Astrocyte of the spinal cord (primary cell): ENCODE measurements at places on chromosomes 6 and 20.

- DNase-seq = no peak
Measured at GRCh38 chr6:128138694-128139093, 237.8 kb upstream of the THEMIS start.

GRCh38 chr6:43275801-43276576 lies 22.1 kb upstream of the SLC22A7 start:
- DNase-seq = no peak

- no peak for DNase-seq
Measured at GRCh38 chr6:111176038-111176759, 88.9 kb downstream of the SLC16A10 start.

DNA sequence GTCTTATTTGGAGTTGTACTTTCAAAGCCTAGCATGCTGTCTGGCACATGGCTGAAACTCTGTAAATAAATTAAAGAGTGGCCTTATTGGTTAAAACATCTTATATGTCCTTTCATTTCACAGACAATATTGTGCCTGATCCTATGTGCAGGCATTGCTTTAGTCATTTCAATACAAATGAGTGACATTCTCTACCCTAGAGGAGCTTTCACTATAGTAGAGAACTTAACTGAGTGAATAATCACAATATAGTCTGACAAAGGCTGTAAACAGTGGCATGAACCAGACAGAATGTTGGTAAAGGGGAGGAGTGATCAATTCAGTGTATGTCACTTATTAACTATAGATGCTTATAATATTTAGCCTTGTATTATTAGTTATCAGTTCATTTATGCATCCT lies 481.8 kb downstream of the TFAP2B start:
- DNase-seq = no peak

DNA sequence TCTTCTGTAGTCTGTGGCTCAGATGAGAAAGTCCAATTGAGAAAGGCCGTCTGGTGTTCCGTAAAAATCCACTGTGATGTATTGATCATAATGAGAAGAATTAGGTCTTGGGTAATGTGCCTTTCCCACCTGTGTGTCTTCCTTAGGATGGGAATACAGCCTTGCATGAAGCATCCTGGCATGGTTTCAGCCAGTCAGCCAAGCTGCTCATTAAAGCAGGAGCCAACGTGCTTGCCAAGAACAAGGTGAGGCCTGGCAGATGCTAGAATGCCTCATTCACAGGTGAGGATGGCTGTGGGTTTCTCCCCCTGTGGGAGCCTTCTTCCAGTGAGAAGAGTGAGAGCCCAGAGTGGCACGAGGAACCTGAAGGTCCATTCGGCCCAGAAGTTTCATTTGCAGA lies 32.7 kb downstream of the LYRM2 start:
- DNase-seq = no peak

- peak; percentile 14 for DNase-seq
Measured at GRCh38 chr6:44960898-44961297, 367.2 kb upstream of the RUNX2 start.

DNA sequence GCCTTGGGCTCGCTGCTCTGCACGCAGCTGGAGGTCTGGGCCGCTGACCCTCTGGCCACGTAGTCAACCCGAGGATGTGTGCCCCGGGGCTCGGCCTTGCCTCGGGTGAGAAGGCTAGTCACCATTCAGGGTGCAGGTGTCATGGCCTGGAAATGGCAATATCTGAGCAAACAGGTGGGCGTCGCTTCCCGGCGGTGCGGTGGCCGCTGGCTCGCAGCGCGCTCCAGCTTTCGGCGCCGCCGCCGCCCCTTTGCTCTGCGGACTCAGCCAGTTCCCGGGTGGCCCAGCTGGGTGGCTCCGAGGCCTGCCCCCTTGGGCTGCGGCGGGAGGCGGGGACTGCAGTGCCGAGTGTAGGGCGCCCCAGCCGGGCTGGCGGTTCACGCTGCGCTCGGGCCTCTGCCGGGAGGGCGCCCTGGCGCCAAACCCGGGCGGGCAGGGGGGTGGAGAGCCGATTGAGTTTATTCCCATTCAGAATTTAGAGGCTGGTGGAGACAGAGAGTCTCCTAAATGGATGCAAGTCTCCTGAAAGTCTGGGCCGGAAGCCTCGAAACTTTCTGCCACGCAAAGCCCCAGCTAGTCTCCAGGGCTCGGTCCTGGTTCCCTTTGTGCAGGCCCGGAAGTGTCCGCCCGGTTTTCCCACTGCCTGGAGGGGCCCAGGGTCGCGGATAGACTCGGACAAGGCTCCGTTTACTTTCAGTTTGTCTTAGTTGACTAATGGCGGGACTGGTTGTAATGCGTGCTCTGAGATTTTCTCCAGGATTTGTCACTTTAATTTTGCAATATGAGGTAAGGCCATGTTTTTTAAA lies 11.3 kb upstream of the TFAP2A start:
- no peak for DNase-seq

- DNase-seq = no peak
Measured at GRCh38 chr6:75480425-75480824, 13.2 kb downstream of the FILIP1 start.

DNA sequence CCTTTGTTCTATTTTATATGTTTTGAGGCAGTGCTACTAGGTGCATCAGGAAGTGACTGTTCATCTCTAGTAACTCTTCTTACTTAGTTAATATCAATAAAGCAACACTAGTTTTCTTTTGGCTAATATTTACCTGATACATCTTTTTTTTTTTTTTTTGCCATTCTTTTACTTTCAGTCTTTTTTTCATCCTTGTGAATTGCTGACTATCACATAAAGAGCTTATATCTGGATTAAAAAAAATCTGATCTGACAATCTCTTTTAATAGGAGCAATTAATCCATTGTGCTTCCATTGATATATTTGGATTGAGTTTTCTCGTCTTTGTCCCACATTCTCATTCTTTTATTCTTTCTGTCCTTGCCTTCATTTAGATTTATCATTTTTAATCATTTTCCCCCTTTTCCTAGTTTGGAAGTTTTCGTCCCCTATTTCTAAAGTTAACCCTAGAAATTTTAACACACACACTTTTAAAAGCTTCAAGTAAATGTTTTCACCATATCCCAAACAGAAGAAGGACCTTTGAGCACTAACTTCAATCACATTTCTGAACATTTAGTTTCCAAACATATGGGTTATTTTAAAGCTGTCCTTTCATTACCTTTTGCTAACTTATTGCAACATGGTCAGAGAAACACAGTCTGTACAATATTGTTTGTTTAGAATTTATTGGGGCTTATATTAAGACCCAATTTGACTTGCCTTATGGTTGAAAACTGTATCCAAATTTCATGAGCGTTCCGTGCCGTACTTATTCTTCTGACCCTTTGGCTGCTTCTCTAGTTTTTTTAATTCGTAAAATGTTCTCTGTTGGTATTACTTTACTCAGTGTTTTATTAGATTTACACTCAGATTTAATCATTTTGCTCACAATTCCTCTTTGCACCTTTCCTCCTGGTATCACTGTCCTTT lies 63.0 kb downstream of the SYCP2L start:
- no peak for DNase-seq

GRCh38 chr6:14187406-14187805 lies 69.8 kb downstream of the CD83 start:
- no peak for DNase-seq

DNA sequence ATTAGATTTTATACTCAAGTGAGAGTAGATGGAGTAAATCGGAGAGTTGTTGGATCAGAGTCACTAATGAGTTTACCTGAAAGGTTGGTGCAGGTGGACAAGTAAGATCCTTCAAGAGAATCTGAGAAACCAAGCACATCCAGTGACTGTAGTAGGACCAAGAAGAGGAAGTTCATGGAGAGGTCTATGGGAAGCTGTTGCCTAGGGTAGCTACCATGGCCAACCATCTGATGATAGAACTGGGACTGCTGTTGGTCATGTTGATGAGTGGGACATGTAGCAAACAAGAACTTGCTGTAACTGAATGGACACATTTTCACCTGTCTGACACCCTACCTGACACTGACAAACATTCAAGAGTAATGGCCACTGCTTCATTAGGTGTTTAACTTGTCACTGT lies 11.3 kb upstream of the ADGB start:
- no peak for DNase-seq

- DNase-seq = no peak
Measured at GRCh38 chr20:62694868-62695267, 13.8 kb upstream of the NTSR1 start.

GRCh38 chr6:75600768-75601167 lies 912 bp upstream of the SENP6 start:
- peak; percentile 12 for DNase-seq

- DNase-seq = no peak
Measured at GRCh38 chr6:30781395-30781742, 37.0 kb upstream of the IER3 start.

GRCh38 chr20:57130160-57130772 lies 136.2 kb downstream of the BMP7 start:
- DNase-seq = no peak

GRCh38 chr6:106069478-106069877 lies 16.7 kb upstream of the PRDM1 start:
- DNase-seq = peak; percentile 85

DNA sequence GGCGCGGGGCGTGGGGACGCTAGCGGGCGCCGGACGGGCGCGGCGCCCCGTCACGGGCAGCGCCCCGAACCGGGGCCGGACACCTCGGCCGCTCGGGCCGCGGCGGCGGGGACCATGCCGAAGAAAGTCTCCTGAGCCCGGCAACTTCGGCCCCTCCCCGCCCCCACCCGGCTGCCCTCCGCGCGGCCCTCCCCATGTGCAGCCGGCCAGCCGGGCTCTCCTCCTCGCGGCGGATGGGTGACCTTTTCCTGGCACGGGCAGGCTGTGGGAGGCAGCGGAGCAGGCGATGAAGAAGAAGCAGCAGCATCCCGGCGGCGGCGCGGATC lies 278 bp downstream of the UST start:
- DNase-seq = no peak

GRCh38 chr20:1083431-1084080 lies 34.8 kb upstream of the PSMF1 start:
- DNase-seq = no peak

DNA sequence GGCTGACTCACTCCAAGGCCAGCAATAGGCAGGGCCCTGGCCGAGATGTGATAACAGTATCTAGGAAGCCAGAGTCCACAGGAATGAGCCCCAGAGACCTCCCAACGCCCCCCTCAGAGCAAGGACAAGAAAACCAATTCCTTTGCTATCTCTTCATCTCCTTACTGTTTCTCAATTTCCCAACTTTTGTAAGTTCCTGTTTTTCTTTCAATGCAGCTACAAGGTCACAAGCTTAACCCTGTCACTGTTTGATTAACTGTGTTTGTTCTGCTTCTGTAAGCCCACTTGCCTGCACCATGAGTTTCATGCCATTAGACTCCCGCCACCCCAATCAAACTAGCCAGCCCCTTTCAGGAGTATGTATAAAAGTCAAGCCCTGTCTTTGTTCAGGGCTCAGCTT lies 3.5 kb downstream of the FKBP1C start:
- no peak for DNase-seq

GRCh38 chr20:62656197-62656918 lies 14.1 kb downstream of the SLCO4A1 start:
- DNase-seq = no peak

DNA sequence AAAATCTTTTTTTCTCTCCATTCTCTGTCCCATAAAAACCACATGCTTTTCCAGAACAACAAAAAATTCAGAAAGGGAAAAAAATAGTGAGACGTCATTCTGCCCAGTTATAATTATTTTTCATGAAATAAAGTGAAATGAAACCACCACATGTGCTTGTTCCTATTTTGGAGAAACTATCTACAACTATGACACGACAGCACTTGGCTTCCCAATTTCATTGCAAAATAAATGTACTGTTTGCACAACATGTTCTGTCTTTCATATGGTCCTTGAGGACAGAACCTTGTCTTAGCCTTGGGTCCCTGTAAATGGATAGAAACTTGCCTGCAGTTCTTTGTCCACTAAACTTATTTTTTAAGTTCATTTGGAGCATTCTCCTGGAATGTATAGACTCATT lies 5.6 kb upstream of the MAN1A1 start:
- DNase-seq = no peak

- no peak for DNase-seq
Measured at GRCh38 chr6:14212020-14212419, 94.4 kb downstream of the CD83 start.

DNA sequence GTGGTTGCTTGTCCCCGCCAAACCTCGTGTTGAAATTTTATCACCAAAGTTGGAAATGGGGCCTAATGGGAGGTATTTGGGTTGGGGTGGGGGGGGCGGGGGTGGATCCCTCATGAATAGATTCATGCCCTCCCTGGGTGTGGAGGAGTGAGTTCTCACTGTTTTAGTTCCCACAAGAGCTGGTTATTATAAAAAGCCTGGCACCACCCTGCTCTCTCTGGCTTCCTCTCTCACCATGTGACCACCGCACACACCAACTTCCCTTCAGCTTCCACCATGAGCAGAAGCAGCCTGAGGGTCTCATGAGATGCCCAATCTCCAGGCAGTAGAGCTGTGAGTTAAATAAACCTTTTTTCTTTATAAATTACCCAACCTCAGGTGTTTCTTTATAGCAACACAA lies 111.3 kb downstream of the PRDM1 start:
- DNase-seq = no peak

DNA sequence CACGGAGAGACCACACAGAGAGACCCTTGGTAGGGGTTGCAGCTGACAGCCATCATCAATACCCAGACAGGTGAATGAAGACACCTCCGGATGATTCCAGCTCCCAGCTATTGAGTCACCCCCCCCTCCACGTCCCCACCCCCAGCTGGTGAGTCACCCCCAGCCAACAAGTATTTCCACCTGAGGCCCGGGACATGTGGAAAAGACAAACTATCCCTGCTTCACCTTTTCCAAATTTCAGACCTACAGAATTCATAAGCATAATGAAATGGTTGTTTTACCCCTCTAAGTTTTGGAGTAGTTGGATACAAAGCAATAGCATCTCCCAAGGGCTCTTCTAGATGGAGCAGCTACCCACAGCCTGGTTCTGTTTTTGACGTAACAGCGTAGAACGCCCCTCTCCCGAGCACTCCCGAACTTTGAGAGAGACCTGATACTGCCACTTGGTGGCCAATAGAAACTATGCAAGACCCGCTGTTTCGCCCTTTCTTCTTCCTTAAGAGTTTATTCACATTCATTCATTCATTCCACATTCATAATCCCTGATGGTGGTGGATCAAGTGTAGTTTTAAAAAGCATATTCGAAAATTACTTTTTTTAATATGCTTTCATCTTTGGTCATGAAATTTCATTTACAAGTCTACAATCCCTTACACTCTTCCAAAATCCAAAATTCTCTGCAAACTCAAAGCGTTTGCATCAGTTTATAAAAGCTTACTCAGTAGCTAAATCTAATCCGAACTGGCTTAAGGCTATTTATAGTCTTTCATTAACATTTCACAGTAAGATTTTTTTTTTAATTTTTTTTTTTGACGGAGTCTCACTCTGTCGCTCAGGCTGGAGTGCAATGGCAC lies 15.1 kb upstream of the PPP1R16B start:
- DNase-seq = no peak

- no peak for DNase-seq
Measured at GRCh38 chr20:57403216-57403615, 12.0 kb downstream of the RBM38 start.

DNA sequence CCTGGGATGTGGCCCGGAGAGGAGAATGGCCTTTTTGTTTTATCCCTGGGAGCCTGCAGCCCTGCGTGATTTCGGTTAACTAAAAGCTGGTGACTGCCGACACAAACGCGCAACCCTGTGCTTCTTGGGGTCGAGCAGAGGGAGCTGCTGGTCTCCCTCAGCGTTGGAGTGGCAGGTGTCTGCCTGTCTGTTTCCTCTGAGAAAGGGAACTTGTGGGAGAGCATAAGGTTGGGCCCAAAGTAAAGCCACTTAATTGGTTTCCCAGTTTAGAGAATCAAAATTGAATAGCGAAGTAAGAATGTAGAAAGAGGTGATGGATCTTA lies 500 bp downstream of the LTV1 start:
- DNase-seq = no peak
